ENCODE measurements at places on chromosomes 5 and 9.
A peak's percentile ranks its signal among the peaks of the same experiment; 100 is the strongest.

DNA sequence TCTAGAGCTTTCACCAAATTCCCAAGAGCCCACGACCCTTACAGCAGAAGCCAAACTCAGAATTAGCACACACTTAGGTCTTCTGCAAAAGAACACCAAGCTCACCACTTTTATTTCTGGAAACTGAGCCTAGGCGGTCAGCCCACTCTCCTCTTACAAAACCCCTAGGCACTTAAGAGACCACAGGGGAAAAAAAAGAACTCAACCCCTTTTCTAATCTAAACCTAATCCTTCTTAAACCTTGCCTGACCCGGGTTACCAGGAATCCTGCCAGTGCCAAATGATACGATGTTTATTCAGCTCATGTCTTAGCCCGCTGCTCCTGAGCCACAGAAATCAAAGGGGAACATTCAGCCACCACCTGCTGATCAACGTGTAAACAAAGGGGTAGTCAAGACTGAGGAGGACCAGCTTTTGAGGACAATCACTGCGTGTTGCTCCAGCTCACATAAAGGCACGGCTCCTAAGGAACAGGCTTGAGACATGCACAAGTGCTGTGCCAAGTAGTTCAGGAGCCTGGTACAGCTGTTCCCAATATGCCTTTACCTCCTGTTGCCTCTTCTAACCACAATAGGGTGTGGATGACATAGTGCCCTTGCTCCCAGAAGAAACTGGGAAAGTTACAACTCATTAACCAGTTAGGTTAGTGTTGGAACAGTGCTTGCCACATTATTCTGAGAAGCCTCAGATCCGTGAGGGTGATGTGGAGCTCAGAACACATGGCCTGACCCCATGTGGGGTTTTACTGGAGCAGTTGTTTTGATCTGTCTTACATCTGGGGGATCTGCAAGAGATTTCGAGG, 49.3 kb downstream of the ZFAND5 start:
- no peak for DNase-seq

DNA sequence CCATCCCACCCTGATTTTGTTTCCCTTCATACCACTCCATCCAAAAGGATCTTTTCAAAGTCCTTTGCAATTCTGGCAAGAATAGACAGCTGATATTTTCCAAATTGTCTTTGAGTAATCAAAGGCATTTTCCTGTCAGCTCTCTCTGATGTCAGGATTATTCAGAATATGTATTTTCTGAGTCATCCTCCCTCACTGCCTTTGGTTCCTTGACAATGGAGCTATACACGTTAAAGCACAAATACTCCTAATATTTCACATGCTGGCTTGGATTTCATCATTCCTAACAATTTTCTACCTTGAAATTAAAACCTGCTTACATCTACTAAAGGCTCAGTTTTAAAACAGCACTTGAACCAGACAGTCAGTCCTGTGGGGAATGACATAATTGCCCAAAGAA, 379.4 kb downstream of the GADD45G start:
- no peak for DNase-seq

DNA sequence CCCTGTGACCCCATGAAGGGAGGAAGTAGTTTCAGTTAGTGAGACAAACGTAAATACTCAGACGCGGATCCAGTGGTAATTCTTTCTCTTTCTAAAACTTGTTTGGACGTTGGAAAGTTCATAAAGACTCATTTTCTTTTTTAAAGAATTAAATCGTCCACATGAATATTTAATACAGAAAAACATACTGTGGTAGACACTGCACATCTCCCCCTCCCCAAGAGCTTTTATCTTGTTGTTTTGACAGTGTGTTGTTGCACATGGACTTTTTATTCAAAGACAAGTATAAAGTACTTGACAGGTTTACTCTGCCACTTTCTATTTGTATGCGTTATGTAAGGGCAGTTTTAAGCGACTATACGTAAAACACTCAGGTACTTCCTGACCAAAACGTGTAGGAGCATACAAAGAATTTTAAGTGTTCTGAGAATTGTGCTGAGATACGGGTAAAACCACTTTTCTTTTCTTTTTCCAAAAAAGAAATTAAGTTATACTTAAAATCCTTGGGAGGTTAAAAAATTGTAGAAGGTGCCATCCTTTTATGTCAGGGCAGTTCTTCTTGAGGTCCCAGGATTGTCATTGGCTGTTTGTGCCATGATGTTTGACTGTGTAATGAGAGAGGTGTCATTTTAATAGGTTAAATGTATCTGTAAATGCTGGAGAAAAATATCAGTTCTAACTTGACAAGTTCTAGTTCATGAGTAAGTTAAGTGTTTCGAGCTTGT, 1.3 kb downstream of the NIPBL start:
- no peak for DNase-seq

GRCh38 chr5:96483878-96484277, 50.8 kb upstream of the PCSK1 start:
- no peak for DNase-seq

- no peak for DNase-seq
These were observed at the start of gene GZMA for GRCh38 chr5:55102348-55102747. Gene GZMA (plus strand): TSS chr5:55102646. CDS start chr5:55102683, 37 bp downstream.

- DNase-seq: no peak
These were observed 92.6 kb upstream of the TRIM32 start for GRCh38 chr9:116594547-116594946.

DNA sequence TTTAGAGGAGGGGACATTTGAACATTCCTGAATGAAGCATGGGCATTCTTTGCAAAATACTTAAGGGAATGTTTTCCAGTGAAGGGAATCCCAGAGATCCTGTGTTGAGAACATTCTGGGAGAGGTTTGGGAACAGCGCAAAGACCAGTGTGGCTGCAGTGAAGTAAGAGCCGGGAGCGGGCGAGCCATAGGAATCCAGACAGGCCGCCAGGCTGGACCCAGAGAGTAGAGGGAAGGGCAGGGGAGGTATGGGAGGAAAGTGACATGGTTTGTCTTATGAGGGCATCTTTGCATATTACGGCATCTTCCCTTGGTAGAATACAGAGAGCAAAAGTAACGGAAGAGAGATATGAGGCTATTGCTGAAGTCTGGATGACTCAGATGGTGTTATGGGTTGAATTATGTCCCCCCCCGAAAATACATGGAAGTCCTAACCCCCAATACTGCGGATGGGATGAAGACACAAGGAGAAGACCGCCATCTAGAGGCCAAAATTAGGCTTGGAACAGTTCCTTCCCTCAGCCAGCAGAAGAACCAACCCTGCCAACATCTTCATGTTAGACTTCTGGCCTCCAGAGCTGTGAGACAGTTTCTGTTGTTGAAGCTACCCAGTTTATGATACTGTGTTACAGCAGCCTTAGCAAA, 268.2 kb downstream of the MAST4 start:
- DNase-seq: no peak

GRCh38 chr9:14004110-14004509, 309.8 kb downstream of the NFIB start:
- DNase-seq: no peak

DNA sequence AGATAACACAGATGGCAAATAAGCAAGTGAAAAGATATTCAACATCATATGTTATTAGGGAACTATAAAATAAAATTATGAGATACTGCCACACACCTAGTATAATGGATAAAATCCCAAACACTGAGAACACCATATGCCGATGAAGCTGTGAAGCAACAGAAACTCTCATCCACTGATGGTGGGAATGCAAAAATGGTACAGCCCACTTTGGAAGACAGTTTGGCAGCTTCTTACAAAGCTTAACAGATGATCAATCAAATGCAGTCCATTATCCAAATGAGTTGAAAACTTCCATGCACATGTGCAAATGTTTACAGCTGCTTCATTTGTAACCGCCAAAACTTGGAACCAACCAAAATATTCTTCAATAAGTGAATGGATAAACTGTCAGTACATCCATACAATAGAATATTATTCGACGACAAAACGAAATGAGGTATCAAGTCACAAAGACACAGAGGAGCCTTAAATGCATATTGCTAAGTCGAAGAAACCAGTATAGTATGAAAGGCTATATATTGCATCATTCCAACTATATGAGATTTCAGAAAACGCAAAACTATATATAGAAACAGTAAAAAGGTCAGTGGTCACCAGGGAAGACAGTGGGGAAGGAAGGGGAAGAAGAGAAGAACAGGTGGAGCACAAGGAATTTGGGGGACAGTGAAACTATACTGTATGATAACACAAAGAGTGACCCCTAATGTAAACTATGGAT, 14.9 kb downstream of the PFDN1 start:
- DNase-seq: no peak

- no peak for DNase-seq
These were observed 70.3 kb downstream of the RAB24 start for GRCh38 chr5:177233206-177233605.

DNA sequence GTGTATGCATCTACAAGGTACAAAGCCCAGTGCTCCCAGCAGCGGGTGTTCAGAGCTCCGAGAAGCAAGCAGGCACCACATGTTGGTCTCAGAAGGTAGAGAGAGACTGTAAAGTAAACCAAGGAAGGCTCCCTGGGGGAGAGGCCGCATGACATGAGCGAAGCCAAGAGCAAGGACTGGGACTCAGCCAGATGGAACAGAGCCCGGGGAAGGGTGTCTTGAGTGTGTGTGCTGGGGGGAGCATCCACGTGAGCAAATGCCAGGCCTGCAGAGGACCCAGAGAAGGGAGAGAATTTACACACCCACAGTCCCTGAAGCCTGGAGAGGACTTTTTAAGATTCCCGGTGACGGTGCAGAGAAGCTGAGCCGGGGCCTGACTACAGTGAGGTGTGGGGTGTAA, 15.2 kb upstream of the KCNIP1 start:
- no peak for DNase-seq

GRCh38 chr5:74282490-74282889, 358.0 kb downstream of the ENC1 start:
- no peak for DNase-seq

GRCh38 chr9:108049671-108050494, 560.3 kb upstream of the KLF4 start:
- DNase-seq: no peak

- DNase-seq: no peak
These were observed 2.3 kb downstream of the SLC22A4 start for GRCh38 chr5:132296412-132297016.

GRCh38 chr5:54754420-54754819, 231.0 kb downstream of the ESM1 start:
- DNase-seq: no peak

DNA sequence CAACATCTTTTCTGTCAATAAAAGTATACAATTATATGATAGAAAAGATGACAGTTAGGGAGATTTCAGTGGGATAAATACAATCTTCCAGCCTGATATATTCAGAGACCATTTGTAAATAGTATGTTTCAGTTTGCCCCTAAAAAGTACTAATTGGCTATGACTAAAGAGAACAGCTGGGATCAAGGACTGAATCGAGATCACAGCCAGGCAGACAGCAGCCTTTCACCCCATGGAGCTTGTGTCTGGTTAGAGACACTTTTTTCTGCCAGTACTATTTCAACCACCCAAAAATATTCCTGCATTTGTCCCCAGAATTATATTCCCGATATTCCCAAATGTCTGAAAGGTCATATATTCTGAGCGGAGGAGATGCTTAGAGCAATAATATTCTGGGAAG, 577.3 kb upstream of the TLE4 start:
- no peak for DNase-seq

DNA sequence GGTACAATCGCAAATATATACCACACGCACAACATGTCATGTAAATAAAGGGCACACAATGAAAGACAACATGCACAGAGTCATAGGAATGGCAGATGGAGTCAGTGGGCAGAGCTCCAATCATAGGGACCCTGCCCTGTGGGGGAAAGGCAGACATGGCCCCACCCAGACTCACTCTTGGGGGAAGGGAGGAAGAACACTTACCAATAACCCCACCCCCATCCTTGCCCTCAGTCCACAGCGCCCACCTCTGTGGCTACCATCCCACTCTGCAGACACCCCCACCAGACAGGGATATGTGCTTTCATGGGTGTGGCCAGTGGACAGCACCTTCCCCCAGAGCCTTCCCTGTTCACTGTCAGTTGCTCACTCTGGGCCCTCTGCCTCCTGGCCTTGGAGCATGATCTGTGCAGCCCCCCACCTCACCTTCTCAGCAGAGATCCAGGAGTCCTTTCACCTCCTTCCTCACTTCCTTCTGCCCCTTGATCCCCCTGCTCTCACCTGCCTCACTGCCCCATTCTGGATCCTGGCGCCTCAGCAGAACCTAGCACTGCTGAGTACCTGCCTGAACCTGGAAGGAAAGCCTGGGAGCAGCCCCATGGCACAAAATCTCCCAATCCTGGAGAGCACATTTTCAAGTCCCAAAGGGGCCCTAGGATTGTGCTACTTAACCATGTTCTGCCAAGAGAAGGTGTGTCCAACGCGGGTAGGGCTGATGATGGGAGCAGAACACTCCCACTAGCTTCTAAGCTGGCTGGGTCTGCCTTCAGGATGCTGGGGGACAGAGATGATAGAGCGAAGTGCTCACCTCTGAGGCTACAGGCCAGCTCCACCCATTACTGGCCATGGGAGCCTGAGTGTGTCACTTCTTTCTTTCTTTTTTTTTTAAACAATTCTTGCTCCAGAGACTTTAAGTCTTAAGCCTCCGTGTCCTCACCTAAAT, 1.5 kb upstream of the PHF19 start:
- DNase-seq: no peak

GRCh38 chr9:111970827-111971226, 74.2 kb downstream of the UGCG start:
- no peak for DNase-seq

DNA sequence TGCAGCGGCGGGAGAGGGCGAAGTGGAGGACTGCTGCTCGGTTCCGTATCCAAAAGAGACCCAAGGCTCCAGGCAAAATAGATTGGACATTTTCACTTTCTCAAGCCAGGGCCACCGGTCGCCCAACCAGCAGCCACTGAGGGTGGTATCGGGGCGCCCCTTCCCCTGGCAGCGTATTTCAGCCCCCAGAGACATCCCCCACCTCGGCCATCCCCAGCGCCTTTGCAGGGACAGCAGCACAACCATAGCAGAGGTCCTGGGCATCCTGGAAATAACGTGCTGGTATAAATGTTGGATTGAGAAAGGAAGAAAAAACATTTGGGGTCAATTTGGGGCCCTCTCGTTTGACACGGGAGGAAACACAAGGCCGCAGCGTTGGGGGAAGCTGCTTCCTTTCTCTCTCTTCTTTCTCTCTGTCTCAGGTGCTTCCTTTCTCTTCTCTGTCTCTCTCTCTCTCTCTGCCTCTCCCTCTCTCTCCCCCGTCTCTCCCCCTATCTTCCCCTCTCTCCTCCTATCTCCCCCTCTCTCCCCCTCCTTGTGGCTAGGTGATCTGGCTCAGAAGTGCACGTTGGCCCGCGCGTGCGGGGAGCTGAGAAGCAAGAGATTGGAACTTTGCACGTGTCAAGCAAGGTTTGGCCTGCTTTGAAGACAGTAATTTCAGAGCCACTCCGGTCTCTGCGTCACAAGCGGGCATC, 624 bp upstream of the RETREG1 start:
- peak; percentile 10 for DNase-seq

- no peak for DNase-seq
These were observed 19.5 kb downstream of the TRIM32 start for GRCh38 chr9:116706310-116707290.

DNA sequence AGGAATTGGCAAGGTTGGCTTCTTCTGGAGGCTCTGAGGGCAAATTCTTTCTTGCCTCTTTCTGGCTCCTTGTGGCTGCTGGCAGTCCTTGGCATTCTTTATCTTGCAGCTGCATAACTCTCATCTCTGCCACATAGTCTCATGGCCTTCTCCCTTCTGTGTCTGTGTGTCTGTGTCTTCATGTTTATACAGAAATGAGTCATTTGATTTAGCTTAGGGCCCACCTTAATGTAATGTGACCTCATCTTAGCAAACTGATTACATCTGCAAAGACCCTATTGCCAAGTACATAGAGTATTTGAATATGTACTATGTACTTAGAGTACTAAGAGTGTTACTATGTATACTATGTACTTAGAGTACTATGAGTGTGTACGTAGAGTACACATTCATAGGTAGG, 122.5 kb downstream of the RFK start:
- no peak for DNase-seq

- no peak for DNase-seq
These were observed 32.6 kb downstream of the CDKN2A start for GRCh38 chr9:21961569-21961968.
